Kasumi-1 (cell line): ENCODE measurements at places on chromosomes 7 and 10.
A peak's percentile ranks its signal among the peaks of the same experiment; 100 is the strongest.

- DNase-seq: no peak
Observed at GRCh38 chr10:48526011-48526821, 78.7 kb downstream of the ARHGAP22 start.

- no peak for DNase-seq
Observed at GRCh38 chr10:90849956-90850749, 7.7 kb downstream of the HTR7 start.

DNA sequence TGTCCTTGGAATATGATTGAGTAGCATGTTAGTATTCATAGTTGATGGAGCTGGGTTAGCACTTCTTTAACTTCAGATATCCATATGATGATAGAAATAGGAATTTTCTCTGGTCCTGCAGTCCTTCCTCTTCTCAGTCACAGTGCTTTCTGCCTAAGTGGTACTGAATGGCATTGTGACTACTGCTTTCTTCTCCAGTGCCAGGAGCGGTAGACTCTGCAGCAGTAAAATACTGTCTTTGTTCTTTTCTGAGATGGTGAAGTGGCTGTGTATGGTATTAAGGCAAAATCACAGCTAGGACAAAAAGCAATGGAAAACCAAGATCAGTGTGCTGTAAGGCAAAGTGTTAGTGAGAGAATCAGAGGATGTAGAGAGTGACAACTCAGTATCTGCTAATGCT lies 46.6 kb downstream of the C1GALT1 start:
- DNase-seq: no peak

DNA sequence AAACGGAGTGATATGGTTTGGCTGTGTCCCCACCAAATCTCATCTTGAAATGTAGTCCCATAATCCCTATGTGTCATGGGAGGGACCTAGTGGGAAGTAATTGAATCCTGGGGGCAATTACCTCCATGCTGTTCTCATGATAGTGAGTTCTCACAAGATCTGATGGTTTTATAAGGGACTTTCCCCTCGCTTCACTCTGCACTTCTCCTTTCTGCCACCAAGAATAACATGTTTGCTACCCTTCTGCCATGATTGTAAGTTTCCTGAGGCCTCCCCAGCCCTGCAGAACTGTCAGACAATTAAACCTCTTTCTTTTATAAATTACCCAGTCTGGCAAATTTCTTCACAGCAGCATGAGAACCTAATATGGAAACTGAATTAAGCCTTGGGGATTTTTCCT lies 19.1 kb downstream of the FAM3C start:
- peak; percentile 2 for DNase-seq

- DNase-seq: no peak
Observed at GRCh38 chr10:108562105-108562504, 1361.2 kb downstream of the XPNPEP1 start.

GRCh38 chr10:42951486-42952251 lies 125.2 kb upstream of the RET start:
- no peak for DNase-seq

DNA sequence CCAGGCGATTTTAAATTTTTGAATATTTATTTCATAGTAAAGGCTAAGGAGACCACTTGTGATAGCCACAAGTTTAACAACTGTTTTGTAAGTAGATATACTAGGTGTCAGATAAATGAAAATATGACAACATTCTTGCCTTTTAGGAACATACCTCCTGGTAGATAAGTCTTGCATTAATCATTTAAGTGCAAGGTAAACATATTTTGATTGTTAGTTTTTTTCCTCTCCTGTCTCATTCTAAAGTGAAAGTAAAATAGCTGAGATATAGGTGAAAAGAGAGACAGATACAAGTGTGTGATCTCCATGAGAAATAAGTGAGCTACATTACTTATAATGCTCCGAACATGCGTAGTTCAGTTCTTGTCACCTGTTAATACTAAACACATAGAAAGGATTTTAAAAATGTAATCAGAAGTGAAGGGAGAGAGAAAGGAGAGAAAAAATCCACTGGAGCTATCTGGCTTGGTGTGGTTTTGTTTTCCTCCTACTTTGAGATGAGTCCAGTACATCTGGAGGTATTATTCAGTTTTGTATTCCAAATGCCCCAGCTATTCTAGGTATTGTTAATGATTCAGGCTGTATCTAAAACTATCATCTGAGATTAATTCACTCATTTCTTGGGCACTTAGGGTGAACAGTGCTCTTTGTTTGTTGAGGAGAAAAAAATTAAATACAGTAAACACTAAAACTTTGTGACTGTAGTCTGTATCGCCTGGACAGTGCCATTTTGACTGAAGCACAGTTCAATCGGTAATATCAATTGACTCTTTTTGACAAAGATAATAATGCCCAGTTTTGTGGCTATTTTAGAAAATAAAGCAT lies 21.2 kb downstream of the GLCCI1 start:
- DNase-seq: no peak

DNA sequence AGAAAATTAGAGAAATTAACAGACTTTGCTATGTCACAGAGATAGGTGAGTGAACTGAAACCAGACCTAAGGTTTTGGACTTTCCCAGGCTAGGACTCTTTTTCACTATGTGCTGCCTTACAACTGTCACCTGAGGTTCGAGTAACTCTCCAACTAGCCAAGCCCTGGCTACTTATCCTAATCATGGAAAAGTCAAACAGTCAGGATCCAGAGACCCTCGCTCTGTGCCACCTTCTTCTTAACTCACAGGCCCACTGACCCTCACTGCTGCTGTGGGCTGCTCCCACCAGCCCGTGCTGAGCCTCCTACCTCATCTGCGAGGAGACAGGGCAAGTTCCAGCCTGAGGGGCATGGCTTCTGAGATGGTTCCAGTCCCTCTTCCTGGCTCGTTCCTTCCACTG lies 211.4 kb upstream of the KLF14 start:
- no peak for DNase-seq
